ENCODE measurements at places on chromosomes 13 and 19.

- DNase-seq = no peak
Measured at GRCh38 chr19:47545061-47545948, 27.6 kb downstream of the ZNF541 start.

GRCh38 chr13:47621931-47622330, 379.1 kb downstream of the SUCLA2 start:
- no peak for DNase-seq

DNA sequence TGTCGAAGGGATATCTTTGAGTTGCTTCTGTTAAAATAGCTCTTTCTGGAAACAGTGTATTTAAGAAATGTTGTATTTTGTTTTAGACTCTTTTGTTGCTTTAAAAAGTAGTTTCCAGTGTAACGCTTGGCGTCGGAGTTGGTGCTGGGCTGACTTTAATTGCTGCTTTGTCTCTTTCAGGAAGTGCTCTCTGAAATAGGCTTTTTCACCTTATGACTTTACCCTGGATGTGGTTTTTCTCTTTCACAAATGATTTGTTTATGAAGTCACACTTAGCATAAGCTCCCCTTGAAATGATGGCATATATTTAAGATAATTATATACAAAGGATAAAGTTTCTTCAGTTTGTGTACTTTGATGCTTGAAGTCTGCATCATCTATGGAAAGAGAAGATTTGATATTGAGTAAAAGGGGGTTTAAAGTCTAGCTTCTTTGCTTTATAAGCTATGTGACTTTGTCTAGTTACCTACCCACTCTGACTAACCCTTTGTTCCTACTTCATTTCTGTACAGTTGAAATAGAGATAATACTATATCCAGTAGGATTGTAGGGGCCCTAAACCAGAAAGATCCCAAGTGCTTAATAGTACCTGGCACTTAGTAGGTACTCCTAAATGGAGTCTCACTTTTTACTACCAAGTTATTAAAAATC, at the start of gene GPR18:
TSS of gene GPR18 (minus strand) at position 170 of the 651 bp plus-strand sequence. CDS start 2,507 bp downstream, outside the sequence.
- DNase-seq = no peak

DNA sequence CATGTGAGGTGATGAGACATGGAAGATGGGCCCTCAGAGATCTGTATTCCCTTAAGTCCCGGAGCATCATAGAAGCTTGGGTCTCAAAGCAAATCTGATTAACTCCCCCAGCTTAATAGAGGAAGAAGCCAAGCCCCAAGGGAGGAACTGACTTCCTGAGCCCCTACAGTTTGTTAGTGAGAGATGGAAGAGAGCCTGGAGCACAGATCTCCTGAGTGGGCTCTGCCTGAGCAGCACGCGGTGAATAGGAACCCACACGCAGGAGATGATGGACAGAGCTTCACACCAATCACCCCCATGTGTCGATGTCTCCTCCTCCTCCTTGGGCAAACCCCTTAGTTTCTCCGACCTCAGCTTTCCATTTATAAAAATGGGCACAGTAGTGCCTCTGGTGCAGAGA, 50.1 kb upstream of the ATP12A start:
- no peak for DNase-seq

GRCh38 chr19:39144290-39145071, 18.9 kb downstream of the PAK4 start:
- peak; percentile 30 for DNase-seq

DNA sequence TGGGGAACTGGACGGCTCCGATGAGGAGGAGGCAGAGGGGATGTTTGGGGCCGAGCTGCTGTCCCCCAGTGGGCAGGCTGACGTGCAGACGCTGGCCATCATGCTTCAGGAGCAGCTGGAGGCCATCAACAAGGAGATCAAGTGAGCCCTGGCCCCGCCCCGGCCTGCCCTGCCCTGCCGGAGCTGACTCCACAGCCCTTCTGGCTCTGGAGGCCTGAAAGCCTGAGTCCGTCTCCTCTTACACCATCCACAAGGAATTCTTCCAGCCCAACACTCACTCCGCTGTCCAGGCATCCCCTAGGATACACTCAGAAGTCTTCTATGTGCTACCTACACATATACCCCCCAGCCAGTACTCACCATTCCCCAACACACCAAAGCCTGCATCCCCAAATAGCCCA, 17.4 kb downstream of the PPFIA3 start:
- no peak for DNase-seq

- DNase-seq = peak; percentile 80
Measured at GRCh38 chr19:1172353-1173158, 1.5 kb downstream of the SBNO2 start.

DNA sequence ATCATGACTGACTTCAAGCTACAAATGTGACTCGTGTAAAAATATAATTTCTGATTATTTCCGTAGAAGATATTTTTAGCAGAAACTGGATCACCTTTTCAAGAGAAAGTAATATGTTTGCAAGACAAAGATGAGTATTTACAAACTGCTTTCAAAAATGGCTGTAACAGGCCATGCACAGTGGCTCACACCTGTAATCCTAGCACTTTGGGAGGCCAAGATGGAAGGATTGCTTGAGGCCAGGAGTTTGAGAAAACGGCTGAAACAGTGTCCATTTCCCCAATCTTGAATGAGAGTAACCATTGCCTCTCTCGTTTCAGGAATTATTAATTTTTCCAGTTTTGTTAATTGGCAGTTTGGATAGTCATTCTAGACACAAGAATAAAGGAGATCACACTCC, 3.5 kb upstream of the ZNF175 start:
- no peak for DNase-seq

- DNase-seq = no peak
Measured at GRCh38 chr19:39590265-39590664, 12.1 kb upstream of the LGALS13 start.

- peak; percentile 76 for DNase-seq
Measured at GRCh38 chr13:89726690-89727435, 1620.6 kb upstream of the MIR17HG start.

GRCh38 chr13:46571909-46572595, 19.1 kb downstream of the LRCH1 start:
- DNase-seq = no peak

GRCh38 chr13:107250628-107251027, 682.7 kb upstream of the ARGLU1 start:
- DNase-seq = peak; percentile 41

DNA sequence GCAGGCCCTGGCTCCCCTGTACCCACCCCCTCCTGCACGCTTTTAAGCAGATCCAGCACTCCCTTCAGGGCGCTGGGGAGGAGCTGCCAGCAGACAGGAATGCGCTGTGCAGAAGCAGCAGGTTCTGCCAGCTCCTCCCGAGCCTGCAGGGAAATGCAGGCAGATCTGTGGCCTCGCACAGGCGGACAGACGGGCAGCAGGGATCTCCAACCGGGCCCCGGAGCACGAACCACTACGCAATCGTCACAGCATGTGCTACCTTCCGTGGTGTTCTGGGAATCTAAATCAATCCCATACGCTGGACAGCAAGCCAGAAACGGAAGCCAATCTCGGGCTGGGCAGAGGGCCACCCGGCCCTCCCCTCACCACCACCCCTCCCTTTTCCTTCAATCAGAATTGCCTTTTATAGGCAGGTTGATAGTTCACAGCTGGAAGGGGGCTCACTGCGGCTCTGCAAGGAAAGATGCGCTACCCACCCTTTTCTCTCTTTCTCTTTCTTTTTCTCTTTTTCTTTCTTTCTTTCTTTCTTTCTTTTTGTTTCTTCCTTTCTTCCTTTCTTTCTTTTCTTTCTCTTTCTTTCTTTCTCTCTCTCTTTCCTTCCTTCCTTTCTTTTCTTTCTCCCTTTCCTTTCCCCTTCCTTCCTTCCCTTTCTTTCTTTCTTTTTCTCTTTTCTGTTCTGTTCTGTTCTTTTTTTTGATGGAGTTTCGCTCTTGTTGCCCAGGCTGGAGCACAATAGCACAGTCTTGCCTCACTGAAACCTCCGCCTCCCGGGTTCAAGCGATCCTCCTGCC, 99.9 kb downstream of the GNG7 start:
- peak; percentile 73 for DNase-seq

- peak; percentile 30 for DNase-seq
Measured at GRCh38 chr13:37709318-37709717, 110.8 kb upstream of the POSTN start.

DNA sequence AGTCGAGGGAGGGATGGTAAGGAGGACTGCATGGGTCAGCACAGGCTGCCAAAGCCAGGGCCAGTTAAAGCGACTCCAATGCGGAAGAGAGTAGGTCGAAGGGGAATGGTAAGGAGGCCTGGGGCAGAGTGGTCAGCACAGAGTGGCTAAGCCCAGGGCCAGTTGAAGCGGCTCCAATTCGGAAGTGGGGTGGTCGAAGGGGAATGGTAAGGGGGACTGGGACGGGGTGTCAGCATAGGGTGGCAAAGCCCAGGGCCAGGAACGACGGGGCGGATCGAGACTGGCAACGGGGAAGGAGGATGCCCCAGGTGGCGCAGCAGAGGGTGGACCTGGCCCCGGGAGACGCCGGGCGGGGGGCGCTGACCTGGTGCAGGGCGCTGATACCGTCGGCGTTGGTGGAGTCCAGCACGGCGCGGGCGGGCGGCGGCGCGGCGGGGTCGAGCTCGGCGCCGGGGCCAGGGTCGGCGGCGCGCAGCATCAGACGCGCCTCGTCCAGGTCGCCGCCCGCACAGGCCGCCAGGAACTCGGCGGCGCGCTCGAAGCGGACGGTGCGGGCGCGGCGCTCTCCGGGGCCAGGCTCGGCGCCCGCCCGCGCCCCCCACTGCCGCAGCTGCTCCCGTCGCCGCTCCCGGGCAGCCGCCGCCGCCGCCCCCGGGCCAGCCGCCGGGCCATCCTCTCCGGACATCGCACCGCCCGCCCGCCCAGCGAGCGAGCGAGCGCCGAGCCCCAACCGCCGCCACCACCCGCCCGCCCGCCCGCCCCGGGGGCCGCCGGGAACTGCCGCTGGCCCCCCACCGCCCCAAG, at the start of gene PPP1R12C:
TSS of gene PPP1R12C (minus strand) at position 779 of the 804 bp plus-strand sequence. CDS start at position 685, 94 bp downstream.
- DNase-seq = peak; percentile 12

DNA sequence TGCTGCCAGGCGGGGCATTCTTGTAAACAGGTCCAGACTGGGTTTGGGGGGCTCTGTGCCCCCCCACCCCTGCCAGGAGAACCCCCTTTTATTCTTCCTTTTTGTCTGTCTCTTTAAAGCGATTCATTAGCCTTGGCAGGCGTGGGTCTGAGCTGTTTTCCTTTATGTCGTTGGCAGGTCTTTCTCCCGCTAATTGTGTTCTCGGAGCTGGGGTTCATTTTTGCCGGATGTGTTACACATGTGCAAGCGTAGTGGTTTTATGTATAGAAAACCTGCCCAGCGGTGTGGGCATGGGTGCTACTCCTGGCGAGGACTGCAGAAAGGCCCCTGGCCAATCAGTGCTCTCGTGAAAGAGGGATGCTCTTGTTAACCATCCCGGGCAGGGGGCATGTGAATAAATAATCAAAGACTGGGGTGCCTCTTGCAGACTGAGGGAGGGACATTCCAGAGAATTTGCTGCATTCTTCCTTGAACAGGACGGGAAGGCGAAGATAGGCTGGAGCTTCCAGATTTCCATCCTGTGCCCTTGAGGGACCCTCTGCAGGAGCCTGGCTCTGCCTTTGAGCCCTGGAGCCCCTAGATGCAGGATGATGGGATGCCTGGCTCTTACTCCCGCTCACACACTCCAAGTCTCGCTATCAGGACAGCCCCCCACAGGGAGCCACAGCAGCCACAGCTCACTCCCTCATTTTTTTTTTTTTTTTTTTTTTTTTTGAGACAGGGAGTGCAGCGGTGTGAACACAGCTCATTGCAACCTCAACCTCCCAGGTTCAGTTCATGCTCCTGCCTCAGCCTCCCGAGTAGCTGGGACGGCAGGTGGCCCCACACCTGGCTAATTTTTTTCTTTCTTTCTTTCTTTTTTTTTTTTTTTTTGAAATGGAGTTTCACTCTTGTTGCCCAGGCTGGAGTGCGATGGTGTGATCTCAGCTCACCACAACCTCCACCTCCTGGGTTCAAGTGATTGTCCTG, 14.1 kb downstream of the CARM1 start:
- DNase-seq = no peak

GRCh38 chr13:49561062-49561410, 24.3 kb downstream of the RCBTB1 start:
- peak; percentile 32 for DNase-seq

DNA sequence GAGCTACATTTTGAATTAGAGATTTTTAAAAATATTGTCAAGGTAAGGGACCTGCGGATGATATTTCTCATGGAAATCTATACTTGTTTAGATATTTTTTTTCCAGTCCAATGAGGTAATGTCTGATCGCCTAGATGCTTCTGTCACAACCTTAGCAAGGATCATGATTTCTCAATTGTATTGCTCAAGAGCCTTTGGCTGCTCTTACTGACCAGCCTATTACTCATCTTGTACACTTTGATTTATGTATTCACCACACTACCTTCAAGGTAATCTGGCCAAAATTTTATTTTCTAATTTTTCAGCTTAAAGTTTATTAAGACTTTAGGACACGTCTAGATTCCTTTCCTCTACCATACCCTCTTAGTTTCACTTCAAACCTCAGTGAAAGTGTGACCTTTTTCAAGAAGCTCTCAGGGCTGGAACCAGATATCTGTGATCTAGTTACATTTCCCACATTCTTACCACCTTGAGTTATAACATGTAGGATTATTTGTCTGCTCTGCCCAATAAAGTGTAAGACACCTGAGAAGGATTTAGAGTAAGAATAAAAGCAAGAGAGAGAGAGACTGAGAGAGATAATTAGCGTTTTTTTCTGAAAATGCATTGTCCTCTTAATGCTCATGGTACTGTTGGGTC, 197.1 kb downstream of the ITGBL1 start:
- peak; percentile 78 for DNase-seq

- DNase-seq = no peak
Measured at GRCh38 chr13:110475117-110475516, 86.4 kb downstream of the RAB20 start.

DNA sequence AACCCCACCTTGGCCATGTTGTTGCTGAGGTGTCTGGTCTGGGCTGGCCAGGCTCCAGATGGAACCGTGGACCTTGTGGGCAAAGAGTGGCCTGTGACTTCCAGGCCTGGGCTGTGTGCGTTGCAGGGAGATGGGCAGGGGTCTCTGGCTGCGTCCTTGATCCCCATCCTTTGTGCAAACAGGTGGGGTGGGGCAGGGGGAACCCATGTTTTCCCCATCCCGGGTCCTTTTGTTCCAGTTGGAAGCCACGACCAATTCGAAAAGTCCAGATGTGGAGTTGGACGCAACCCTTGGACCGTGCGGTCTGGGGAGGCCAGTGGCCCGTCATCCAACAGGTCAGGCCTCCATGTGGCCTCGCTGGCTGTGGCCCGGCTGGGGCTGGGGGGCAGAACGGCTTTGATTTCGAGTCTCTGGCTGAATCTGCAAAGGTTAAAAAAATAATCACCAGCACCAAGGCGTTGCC, 13.1 kb upstream of the COMP start:
- DNase-seq = no peak

- DNase-seq = peak; percentile 20
Measured at GRCh38 chr19:12841094-12841493, 2.8 kb downstream of the MAST1 start.

- DNase-seq = no peak
Measured at GRCh38 chr13:47337781-47338507, 441.1 kb upstream of the HTR2A start.

GRCh38 chr19:58407658-58408151, 744 bp upstream of the ZNF584 start:
- peak; percentile 22 for DNase-seq
